ENCODE measurements at places on chromosomes 4 and X. TPM values are rescaled to one million over a fixed set of nuclear protein-coding genes. Genes with fewer than 3 reads are reported as not detected.

The SORBS2 gene
- 102 TPM for total RNA-seq

The CXCR3 gene
- total RNA-seq: not detected

The MAGEC3 gene
- not detected for total RNA-seq

The LRAT gene
- total RNA-seq: not detected

The GPR101 gene
- not detected for total RNA-seq

The KLB gene
- not detected for total RNA-seq

The ALB gene
- total RNA-seq: not detected

The SLC35A2 gene
- not detected for total RNA-seq

The ERCC6L gene
- 1.7 TPM for total RNA-seq

The SMIM10 gene
- 0.45 TPM for total RNA-seq

The STX18 gene
- 17.1 TPM for total RNA-seq

The AMTN gene
- total RNA-seq: not detected

The CT55 gene
- not detected for total RNA-seq

The LDB2 gene
- total RNA-seq: 15.6 TPM

The FRMD7 gene
- total RNA-seq: not detected

The FAT1 gene
- total RNA-seq: 57.8 TPM

The FABP2 gene
- total RNA-seq: 3.8 TPM

The ANOS1 gene
- 1.8 TPM for total RNA-seq

The MTNR1A gene
- total RNA-seq: not detected

The FGG gene
- not detected for total RNA-seq

The TNIP3 gene
- total RNA-seq: 1.8 TPM

The DDX53 gene
- total RNA-seq: not detected

The RNF175 gene
- not detected for total RNA-seq

The NSG1 gene
- total RNA-seq: 2.3 TPM

The SPIN4 gene
- total RNA-seq: 0.29 TPM

The CORIN gene
- total RNA-seq: 1.7 TPM

The SLC6A14 gene
- 4.2 TPM for total RNA-seq

The XAGE2 gene
- not detected for total RNA-seq

The PGM2 gene
- total RNA-seq: 13.8 TPM

The WDR17 gene
- 3.1 TPM for total RNA-seq

The MAGEB1 gene
- total RNA-seq: not detected

The TCEAL6 gene
- not detected for total RNA-seq

The MAGEC1 gene
- not detected for total RNA-seq

The VCX2 gene
- total RNA-seq: not detected

The SGCB gene
- 34.3 TPM for total RNA-seq

The AMOT gene
- total RNA-seq: not detected
